Amniotic stem cell (primary cell): ENCODE measurements at places on chromosomes 2 and 18.

DNA sequence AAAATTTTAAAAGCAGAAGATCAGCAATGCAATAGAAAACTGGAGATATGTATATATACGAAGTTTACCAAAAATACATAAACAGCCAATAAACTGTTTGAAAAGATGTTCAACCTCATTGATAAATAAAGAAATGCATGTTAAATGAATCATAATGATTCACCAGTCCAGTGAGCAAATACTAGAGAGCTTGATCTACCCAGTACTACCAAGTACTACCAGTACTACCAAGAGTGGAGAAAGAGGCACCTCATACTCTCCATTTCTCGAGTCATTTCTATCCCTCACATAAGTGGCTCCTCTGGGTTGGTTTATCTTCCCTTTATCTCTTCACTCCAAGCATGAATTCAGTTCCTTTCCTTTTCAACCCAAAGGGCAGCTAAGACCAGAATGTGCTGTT lies 138.9 kb downstream of the MREG start:
- DNase-seq = no peak

- no peak for DNase-seq
Measured at GRCh38 chr2:28234807-28235206, 157.9 kb upstream of the FOSL2 start.

GRCh38 chr2:135546436-135546835 lies 15.2 kb downstream of the R3HDM1 start:
- DNase-seq = no peak

- no peak for DNase-seq
Measured at GRCh38 chr2:199589306-199589705, 131.6 kb upstream of the SATB2 start.

DNA sequence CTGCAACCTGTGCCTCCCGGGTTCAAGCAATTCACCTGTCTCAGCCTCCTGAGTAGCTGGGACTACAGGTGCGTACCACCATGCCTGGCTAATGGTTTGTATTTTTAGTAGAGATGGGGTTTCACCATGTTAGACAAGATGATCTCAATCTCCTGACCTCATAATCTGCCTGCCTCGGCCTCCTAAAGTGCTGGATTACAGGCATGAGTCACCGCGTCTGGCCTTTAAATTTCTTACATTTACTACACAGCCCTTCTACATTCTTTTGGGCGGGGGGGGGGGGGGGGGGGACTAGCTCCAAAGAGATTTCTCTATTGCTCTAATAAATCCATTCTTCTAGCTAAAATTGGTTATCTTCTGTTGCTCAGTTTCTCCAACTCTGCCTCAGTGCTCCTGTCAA lies 964.9 kb upstream of the ACVR2A start:
- DNase-seq = no peak

GRCh38 chr2:109331896-109332848 lies 203.2 kb downstream of the SH3RF3 start:
- DNase-seq = peak; percentile 95

GRCh38 chr2:105473011-105473410 lies 74.2 kb upstream of the FHL2 start:
- no peak for DNase-seq

DNA sequence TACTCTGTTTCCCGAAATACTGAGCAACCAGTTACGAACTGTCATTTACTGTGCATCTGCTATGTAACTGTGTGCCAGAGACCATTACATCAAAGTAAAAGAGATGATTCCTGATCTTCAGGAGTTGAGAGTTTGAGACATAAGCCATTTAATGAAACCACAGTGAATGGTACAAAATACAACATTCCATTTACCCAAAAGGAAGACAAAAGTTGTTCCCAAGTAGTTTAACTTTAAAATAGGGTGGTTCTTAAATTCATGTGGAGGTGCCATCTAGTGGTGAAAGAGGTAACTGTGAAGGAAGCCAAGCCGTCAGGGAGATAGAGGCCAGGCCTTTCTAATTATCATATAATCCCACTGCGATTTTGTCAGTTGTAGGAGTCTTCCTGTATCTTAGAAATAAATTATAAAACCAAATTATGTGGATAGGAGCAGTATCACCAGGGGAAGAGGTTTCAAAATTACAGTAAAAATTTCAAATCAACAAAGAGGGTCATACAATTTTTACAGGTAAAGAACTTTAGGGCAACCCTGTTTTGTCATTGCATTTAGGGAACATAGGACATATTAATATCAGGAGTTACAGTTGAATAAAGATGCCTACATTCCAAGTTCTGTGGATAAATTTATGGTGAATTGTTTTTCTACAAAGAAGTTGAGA lies 67.7 kb downstream of the EPAS1 start:
- peak; percentile 44 for DNase-seq

GRCh38 chr2:96114546-96114902 lies 1.8 kb downstream of the ADRA2B start:
- no peak for DNase-seq

DNA sequence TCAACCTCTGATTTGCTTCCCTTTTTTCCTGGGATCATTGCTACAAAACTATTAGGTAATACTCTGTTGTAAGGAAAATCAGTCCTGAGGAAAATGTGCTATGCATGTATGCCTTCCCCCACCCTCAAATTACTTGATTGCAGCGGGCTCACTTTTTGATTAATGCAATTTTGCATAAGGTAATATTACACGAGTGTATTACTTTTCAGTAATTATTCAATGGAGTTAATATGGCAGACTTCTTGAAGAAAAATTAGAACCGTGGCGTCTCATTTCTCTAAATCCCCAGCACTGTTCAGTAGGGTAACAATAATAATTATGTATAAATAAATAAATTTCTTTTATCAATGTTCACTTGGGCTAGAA lies 527.6 kb upstream of the FANCL start:
- DNase-seq = no peak

- no peak for DNase-seq
Measured at GRCh38 chr2:26245810-26246209, 1.1 kb downstream of the HADHB start.

DNA sequence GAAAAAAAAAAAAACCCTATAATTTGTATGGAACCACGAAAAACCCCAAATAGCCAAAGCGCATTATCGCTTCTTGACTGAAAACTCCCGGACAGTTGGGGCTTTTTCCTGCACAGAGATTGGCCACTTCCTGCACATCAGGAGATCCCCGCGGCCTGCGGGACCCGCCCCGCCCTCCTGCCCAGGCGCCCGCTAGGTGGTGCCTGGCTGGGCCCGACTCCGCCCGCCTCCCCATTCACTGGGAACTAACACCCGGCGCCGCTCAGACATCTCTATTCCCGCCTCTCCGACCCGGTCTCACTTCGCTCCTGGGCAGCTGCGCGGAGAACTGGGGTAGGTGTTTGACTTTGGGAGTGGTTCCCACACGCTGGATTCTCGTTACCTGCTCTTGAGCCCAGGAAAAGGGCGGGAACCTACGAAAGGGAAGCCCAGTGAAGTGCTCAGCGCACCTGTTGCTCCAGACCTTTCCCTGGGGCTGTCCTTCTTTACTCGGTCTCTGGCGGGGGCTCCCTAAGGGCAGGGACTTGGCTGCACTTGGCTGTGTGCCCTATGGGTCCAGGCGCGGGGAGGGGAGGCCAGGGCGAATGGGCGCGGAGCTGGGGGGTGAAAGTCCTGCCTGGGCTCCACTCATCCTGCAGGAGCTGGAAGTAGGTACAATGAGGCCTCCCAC lies at the start of gene HMSD:
TSS of gene HMSD (plus strand) at position 234 of the 670 bp plus-strand sequence. CDS start 4,155 bp downstream, outside the sequence.
- DNase-seq = no peak

GRCh38 chr2:146850746-146851145 lies 994.1 kb upstream of the ACVR2A start:
- DNase-seq = no peak

DNA sequence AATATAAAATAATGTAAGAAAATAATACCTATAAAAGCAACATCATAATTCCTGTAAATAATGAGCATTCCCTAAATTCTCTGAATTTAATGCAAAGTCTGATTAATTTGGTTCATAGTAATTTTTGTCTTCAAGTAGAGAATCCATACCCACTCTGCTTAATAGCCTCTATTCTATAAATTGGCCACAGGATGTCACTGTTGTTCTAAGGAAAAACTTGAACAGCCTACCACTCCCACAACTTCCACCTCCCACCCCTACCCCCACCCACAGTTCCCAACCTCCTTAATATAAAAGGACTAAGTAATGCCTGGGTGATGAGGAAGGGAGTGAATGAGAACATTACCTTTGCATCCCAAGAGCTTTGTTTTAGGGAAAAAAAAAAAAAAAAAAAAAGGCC lies 27.2 kb upstream of the BBS5 start:
- peak; percentile 15 for DNase-seq

- DNase-seq = no peak
Measured at GRCh38 chr2:120875431-120875830, 139.8 kb downstream of the GLI2 start.

DNA sequence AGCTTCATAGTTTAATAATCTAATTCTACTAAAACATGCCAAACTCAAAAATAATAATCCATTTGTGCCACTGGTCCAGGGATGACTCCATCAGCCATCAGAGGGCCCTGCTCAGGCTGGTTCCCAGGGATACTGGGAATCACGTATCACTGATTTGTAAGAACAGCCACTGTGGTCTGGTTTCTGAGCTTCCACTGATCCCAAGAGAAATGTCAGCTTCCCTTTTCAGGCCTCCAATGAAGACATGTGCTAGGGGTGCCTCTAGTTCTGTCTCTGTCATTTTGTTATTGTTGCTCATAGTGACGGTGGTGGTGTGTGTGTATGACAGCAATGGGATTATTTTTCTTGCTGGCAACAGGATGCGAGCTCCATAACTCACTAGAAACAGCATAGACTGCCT lies 83.2 kb downstream of the CELF4 start:
- DNase-seq = no peak
